ENCODE measurements at places on chromosomes 7 and 10. TPM values are rescaled to one million over a fixed set of nuclear protein-coding genes. Genes with fewer than 3 reads are reported as not detected.

DNA sequence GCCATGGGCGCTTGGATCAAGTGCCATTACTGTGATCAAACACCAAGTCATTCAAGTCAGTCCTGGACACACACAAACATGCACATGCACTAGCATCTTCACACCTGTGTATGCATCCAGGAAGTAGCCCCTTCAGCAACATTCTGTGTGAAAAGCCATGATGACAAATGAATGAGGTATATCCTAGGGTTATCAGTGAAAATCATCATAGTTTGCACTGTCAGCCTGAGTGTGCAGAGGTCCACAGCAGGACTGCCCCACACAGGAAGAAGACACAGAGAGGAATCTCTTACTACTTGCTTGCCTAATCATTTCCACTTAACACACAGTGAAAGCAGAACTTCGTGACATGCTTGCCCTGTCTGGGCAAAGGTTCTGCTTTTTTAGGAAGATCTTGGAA is 184.0 kb upstream of the ADO start:
- H3K4me1 ChIP-seq: no peaks in the 10 kb centered on the region
- no peak overlapping the region for H3K4me3 ChIP-seq
- no peak overlapping the region for H3K27ac ChIP-seq
- no peak for DNase-seq
- no peaks in the 10 kb centered on the region for H3K36me3 ChIP-seq

DNA sequence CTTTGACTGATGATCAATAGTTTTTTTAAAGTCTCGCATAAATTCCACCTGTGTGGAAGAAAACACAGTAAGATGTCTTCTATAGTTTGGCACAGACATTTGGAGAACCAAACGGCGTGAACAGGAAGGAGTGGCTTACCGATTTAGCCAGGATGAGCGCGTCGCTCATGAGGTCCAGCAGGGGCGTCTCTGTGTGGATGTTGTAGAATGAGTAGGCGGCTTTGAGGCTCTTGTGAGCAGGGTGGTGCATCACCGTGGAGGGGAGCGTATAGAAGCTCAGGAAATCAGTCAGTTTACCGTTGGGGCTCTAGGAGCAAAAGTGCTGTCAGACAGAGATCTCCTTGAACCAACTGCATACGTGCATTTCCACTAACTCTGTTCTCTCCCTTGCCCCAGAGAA is 15.5 kb downstream of the RPP38 start:
- no peaks in the 10 kb centered on the region for H3K27me3 ChIP-seq
- no peak overlapping the region for H3K4me3 ChIP-seq
- H3K4me1 ChIP-seq: no peaks in the 10 kb centered on the region
- H3K36me3 ChIP-seq: peaks cover 64% of the 10 kb centered on the region
- H3K27ac ChIP-seq: no peak overlapping the region

DNA sequence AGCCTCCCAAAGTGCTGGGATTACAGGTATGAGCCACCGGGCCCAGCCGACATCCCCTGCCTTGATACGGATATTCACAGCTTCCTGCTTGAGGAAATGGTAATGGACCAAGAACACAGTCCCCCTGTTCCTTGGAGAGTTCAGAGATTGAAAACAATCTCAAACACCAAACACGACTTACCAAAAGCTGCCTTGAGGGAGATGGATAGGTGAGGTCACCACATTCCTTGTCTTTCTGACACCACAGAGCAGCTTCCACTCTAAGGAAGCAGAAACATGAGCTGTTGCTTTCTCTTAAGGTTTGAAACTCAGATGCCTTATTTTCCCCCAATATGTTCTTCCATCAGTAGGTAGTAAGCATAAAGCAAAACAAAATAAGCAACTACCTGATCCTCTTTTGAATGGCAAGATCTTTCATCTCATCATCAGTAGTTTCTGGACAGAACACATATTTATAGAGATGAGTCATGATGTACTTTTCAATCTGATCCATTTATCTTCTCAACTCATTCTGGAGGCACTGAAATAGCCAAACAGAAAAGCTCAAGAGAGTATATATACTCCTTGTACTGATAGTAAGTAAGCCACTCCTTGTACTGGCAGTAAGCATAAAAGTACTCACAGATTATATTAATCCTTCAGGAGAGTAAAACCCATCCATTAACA is 199.1 kb upstream of the KCTD7 start:
- no peaks in the 10 kb centered on the region for H3K4me1 ChIP-seq
- H3K27ac ChIP-seq: no peak overlapping the region
- H3K27me3 ChIP-seq: no peaks in the 10 kb centered on the region
- no peak for DNase-seq
- no peaks in the 10 kb centered on the region for H3K36me3 ChIP-seq
- H3K4me3 ChIP-seq: no peak overlapping the region

The SLC25A28 gene
- total RNA-seq: 18.8 TPM

The CABCOCO1 gene
- total RNA-seq: 0.14 TPM
